Uterus (tissue), 4 donors: ENCODE measurements at places on chromosomes 5 and 9. TPM values are rescaled to one million over a fixed set of nuclear protein-coding genes. Genes with fewer than 3 reads are reported as not detected.

Gene PLGRKT
- total RNA-seq, result 2.9 TPM

Gene SMIM33
- total RNA-seq, result not detected

Gene DEPDC1B
- total RNA-seq, result not detected

- no peak for DNase-seq
Measured at GRCh38 chr9:107727086-107727780, 237.7 kb upstream of the KLF4 start.

GRCh38 chr9:1721196-1721595, 294.0 kb upstream of the SMARCA2 start:
- DNase-seq, result no peak

DNA sequence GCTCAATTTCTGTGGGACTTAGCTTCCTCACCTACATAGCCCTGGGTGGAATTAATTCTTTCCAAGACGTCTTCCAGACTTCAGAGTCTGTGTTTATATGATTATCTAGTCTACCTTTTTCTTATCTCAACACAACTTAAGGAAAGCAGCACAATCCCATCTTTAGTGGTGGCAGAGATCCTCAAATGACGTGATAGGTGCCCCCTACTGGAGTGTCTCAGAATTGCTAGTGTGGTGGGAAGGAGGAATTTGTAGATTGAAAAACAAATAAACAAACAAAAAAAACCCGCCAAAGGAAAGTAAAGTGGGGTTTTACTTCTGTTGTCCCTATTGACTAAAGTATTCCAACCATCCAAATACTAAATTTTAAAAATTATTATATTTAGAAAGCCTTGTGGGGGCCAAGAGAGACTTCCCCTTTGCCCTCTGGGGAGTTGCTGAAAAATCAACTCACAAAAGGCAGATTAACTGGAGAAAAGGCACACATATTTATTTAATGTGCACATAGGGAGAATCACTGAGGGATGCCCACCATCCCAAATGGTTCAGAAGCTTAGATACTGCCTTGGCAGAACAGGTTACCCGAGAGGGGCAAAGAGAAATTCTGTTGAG, 283.3 kb downstream of the TMEM167A start:
- DNase-seq, result no peak

- DNase-seq, result no peak
Measured at GRCh38 chr5:116479776-116480675, 94.6 kb downstream of the SEMA6A start.

GRCh38 chr9:94577571-94577970, 16.1 kb downstream of the FBP2 start:
- DNase-seq, result no peak
